ENCODE measurements at places on chromosomes 5 and 9.

- DNase-seq: peak; percentile 55
Observed at GRCh38 chr9:91711755-91712601, 238.1 kb downstream of the ROR2 start.

- no peak for DNase-seq
Observed at GRCh38 chr9:93681269-93682154, 105.1 kb downstream of the PHF2 start.

GRCh38 chr5:170638454-170639220 is 134.8 kb downstream of the KCNIP1 start:
- DNase-seq: peak; percentile 49

GRCh38 chr9:16268067-16268881 is 602.2 kb downstream of the BNC2 start:
- no peak for DNase-seq
